ENCODE measurements at places on chromosomes 11 and 22.

- no peak for DNase-seq
These were observed 950.9 kb upstream of the CHORDC1 start for GRCh38 chr11:91173701-91174100.

GRCh38 chr11:96107143-96107824 lies 183.4 kb upstream of the MTMR2 start:
- DNase-seq, result no peak

GRCh38 chr11:130118165-130118564 lies 41.4 kb upstream of the ST14 start:
- DNase-seq, result no peak

DNA sequence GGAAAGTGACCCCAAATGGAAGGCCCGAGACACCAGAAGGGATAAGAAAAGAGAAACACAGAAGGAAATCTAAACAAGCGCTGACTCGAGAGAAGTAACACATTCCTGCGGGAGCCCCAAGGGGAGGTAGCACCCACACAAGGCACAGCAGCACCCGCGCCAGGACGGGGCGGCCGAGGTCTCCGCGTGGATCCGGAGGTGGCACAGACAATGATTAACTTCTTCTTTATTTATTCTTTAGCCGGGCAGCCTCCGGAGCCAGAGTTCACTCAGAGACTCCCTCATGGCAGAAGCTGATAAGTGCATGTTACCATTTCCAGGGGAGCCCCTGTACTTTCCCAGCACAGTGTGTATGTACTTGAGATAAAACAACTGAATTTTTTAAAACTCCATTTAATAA lies 5.1 kb downstream of the TOLLIP start:
- no peak for DNase-seq

- no peak for DNase-seq
These were observed 27.4 kb upstream of the SEPTIN5 start for GRCh38 chr22:19686946-19687345.

- DNase-seq, result no peak
These were observed 11.4 kb downstream of the DKK3 start for GRCh38 chr11:11997049-11997322.

GRCh38 chr11:19869946-19870589 lies 157.4 kb downstream of the NAV2 start:
- DNase-seq, result no peak

GRCh38 chr11:10641177-10641911 lies 52.2 kb downstream of the IRAG1 start:
- no peak for DNase-seq

DNA sequence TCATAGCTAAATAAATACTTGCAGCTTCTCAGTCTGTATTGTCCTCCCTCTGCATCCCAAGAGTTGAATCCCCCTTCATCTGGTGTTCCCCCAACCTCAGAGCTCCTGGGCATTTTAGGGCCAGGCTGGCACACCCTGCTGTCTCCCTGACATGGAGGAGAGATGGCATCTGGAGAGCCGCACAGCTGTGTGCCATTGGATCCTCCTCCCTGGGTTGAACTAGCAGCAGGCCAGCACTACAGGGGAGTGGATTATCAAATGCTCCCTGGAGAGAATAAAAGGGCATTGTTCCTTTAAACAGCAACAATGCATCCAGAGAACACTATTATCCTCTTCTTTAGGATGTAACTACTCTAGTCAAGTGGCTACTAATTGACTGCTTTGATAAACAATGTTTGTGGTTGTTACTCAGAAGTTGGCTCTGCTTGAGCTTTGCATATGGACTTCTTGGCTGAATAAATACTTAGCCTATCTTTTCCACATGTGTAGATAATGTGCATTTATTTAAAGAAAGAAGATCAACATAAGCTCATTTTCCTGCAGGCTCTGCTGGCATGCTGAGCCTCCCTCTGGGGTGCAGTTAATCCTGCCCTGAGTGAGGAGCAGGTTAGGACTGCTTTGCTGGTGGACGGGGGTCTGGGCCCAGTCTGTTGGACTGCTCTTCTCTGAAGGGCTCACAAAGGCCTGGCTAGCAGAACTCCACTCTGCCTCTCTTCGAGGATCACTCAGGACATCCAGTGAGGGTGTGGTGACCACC lies 897.2 kb downstream of the TBC1D22A start:
- no peak for DNase-seq

DNA sequence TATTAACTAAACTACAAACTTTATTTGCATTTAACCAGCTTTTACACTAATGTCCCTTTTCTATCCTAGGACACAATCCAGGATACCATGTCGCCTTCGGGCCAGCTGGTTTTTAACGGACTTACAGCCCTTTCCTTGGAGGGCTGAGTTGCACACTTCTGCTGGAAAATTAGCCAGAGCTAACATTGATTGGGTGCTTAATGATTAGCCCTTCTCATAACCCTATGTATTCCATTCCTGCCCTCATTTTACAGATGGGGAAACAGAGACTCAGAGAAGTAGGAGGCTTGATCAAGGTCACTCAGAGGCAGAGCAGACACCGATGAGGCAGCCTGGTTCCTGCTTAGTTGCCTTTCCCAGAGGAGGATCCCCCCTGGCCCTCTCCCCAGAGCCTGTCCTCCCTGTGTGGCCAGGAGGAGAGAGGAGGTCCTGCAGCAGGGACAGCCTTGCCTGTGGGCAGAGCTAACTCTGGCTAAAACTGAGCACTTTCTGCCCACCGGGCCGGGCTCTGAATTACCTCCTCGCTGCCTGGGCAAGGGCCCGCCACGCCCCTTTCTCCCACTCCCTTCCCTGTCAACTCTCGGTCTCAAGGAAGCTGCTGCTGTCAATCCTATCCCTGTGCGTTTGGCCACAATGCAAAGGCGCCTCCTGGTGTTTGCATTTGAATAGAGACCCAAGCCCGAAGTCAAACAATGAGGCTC lies 59.6 kb upstream of the PAX6 start:
- peak; percentile 2 for DNase-seq

- no peak for DNase-seq
These were observed 120.7 kb downstream of the CCDC81 start for GRCh38 chr11:86495351-86495750.

All from central memory CD4-positive, alpha-beta T cell (primary cell).